ENCODE measurements at places on chromosomes 13 and 19.

DNA sequence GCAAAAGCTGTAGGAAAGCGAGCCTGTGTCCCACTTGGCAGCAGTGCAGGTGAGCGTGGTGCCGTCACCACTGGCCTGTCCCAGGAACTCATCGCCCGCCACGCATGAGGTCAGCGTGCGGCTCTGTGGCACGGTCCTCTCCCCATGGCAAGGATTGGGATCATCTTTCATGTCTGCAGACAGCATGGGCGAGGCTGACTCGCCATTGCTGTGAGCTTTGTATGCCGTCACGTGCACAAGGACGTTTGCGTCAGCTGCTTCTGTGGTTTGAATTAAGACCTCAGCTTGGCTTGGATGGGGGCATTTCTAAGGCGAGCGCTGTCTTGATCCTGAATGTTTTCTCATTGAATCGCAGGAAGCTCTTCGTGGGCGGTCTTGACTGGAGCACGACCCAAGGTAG lies 9.8 kb downstream of the DAZAP1 start:
- no peak for DNase-seq

DNA sequence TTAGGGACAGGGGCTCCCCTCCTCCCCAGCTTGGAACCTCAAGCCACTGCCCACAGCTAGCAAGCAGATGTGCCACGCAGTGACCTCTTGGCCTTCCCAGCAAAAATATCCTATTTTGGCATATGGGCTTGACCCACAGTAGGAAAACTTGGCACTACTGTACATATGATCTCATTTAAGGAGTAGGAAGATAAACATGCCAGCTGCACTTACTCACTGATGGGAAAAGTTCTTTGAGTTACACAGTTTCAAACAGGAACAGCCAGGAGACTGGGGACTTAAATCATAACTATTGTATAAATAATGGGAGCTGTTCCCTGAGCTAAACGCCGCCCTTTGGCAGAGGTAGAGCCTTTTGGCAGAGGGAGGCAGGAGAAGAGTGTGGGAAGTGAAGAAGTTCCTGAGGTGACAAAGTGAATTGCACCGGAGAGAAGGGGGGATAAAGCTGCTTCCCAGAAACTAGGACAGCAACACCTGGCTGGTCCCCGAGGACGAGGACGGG lies 6.1 kb downstream of the SACS start:
- no peak for DNase-seq

GRCh38 chr13:74218291-74218690 lies 84.1 kb upstream of the KLF12 start:
- no peak for DNase-seq

GRCh38 chr13:51831519-51831918 lies 13.5 kb downstream of the TMEM272 start:
- no peak for DNase-seq

DNA sequence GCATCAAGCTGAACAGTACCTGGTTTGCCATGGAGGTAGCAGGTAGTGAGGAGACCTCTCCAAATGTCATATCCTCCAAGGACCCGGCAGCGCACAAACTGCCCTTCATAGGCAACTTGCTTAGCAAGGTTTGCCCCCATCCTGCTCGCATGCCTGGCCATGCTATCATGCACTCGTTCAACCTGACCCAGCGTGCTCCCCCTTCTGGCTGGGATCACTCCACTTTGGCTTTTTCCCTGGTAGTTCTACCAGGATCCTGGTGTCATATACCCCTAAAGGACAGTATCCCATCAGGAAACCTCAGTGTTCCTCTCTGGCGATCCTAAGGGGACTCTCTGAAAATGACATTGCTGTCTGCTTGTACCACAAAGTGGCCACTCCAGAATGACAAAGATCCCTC lies 38.6 kb upstream of the ZNF30 start:
- DNase-seq, result peak; percentile 17

DNA sequence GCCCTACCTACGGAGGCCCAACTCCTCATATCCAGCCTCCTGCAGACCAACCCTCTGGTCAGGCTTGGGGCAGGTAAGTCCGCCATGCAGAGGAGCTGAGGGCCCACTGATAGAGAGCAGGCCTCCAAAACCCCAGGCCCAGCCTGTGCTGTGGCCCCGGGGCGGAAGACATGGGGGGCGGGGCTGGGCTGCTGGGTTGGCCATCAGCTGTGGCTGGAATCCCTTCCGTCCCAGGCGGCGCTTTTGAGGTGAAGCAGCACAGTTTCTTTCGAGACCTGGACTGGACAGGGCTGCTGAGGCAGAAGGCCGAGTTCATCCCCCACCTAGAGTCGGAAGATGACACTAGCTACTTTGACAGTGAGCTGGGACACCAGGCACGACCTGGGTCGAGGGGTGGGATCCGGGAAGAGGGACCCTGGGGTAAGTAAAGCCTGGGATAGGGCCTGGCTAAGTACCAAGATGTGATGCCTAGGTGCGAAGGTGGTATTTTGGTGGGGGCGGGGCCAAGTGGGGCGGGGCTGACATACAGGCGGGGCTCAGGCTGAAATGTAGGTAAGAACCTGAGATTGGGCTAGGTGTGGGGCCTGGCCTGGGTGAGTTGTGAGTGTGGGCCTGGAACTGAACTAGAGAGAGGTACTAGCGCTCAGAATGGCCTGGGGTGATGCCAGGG lies 15.4 kb downstream of the DNASE2 start:
- peak; percentile 79 for DNase-seq

GRCh38 chr13:114110091-114110829 lies 22.2 kb downstream of the RASA3 start:
- peak; percentile 90 for DNase-seq

GRCh38 chr19:51511353-51511752 lies 9.8 kb upstream of the SIGLEC12 start:
- no peak for DNase-seq

GRCh38 chr13:74596691-74597090 lies 462.5 kb upstream of the KLF12 start:
- no peak for DNase-seq

GRCh38 chr13:30457306-30457891 lies 8.3 kb downstream of the HMGB1 start:
- no peak for DNase-seq

All from H7 (cell line).